ENCODE measurements at places on chromosomes 7 and 10. TPM values are rescaled to one million over a fixed set of nuclear protein-coding genes. Genes with fewer than 3 reads are reported as not detected.

The ENTPD1 gene
- total RNA-seq: 0.35 TPM

The OR6B1 gene
- not detected for total RNA-seq

The GNAI1 gene
- 2.3 TPM for total RNA-seq

The NPSR1 gene
- not detected for total RNA-seq

The UCN3 gene
- not detected for total RNA-seq

The MOGAT3 gene
- not detected for total RNA-seq

The C10orf143 gene
- total RNA-seq: 3.3 TPM

- DNase-seq: no peak
Observed at GRCh38 chr7:140053812-140054539, 8.8 kb downstream of the PARP12 start.

- no peak for DNase-seq
Observed at GRCh38 chr7:42978496-42978895, 46.3 kb downstream of the MRPL32 start.

- no peak for DNase-seq
Observed at GRCh38 chr10:9547936-9548904, 1469.5 kb upstream of the CELF2 start.

DNA sequence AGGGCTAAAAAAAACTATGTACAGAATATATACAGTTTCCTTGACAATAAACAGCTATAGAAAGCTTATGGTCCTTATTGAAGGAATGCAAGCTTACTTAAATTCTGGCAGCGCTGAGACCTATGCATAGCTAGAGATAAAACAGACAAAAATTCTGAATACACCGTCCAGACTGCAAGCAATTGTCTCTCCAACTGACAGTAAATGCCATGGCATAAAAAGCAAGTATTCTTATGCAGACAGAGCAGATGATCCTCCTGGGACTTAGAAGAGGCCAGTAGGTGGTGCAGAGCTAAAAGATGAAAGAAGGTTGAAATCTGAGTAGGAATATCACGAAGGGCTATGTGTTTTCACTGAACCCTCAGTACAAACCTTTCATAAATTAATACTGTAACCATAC, 157.0 kb upstream of the CACNA2D1 start:
- no peak for DNase-seq

DNA sequence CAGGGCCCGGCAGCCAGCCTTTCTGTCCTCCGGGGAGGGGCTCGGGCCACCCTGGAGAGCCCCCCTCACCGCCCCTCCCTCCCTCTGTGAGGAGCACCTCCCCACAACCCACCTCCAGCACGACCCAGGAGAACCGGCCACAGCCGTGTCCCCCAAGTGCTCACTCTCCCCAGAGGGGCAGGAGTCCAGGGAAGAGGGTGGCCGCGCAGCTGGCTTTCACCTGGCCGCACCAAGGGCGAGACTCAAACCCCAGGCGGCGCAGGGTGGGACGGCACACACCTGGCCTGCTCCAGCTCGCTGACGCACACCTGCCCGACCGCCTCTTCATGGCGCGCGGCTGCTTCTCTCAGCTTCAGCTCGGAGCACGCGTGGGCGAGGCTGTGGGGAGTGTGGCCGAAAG, 73.4 kb downstream of the CFAP46 start:
- DNase-seq: no peak

- no peak for DNase-seq
Observed at GRCh38 chr7:156792611-156793010, 100.4 kb downstream of the LMBR1 start.

Measured in activated naive CD4-positive, alpha-beta T cell treated with anti-CD3 and anti-CD28 coated beads for 36 hours (primary cell).